ENCODE measurements at places on chromosomes 6 and 20.

DNA sequence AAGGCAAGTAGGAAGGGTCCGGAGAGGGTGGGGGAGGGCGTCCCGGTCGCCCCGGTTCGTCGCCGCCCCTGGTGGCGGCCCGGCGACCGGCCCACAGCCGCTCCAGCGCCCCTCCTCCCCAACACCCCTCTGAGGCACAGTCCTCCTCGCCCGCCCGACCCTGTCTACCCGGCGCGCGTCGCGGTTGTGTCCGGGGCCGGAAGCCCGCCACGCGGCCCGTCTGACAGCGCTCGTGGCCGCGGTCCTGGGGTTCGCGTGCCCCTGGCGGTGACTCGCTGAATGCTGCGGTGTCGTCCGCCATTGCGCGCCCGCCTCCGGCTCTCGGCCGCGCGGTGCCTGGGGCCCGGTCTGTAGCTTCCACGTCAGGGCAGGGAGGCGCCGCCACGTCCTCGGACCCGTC, 335.3 kb upstream of the DEFB115 start:
- DNase-seq, result no peak

- no peak for DNase-seq
Observed at GRCh38 chr20:41927189-41927588, 309.0 kb upstream of the CHD6 start.

- DNase-seq, result no peak
Observed at GRCh38 chr6:100260584-100260983, 204.1 kb downstream of the SIM1 start.

DNA sequence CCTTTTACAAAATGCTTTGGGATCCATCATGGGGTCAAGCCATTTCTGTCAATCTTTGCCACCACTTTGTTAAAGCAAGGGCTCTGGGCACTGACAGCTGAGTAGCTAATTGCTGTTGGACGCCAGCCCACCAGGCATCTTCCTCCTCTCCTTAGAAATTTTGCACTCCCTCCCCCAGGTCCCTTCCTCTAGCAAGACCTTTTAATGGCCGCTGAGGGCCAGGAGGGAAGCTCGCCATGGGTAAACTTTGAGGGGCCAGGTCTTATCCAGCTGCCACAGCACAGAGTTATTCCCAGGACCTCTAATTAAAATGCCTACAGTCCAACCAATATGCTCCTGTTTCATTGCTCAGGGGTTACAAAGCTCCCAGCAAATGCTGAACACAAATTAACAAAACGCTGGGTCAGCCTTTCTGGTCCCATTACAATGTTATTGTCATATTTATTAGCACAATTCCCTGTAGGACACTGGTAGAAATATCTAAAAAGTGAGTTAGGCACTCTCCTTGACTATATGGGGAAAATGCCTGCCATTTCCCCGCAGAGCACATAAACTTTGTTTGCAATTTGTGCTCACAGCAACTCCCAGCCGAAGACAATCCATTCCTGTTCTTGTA, 16.8 kb downstream of the SCML4 start:
- no peak for DNase-seq

- no peak for DNase-seq
Observed at GRCh38 chr6:87903323-87903722, 144.3 kb upstream of the SPACA1 start.

DNA sequence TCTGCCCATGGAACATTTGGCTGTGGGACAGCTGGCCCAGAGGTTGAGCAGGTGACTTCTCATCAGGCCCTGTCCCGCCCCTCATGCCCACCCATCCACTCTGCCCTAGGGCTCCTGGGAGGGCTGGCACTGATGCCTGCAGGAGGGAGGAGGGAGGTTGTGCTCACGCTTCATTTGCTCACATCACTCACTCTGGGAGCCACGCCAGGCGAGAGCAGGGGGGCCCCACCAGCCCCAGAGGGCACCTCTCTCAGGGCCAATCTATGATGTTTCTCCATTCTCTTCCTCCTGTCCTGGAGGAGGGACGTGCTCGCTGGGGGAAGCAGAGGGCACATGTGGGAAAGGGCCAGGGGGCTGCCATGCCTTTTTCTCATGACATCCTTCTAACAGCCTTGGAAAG, 10.9 kb upstream of the GLP1R start:
- no peak for DNase-seq

DNA sequence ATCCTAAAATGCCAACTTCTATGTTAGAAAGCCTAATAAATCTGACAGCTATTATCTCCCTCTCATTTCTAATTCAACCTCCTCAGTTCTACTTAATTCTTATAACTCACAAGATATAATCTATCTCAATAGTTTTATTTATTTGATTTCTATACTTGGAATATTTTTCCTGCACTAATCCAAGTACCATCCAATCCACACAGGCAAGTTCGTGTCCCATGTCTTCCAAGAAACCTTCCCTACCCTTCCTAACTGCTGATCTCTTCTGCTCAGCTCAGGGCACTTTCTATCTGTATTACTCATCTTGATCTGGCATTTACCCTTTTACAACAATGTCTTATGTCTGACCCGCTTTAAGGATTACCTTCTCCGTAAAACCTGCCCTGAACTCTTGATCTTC, 18.2 kb downstream of the NCOA5 start:
- DNase-seq, result no peak

- DNase-seq, result no peak
Observed at GRCh38 chr20:23770384-23770783, 19.6 kb upstream of the CST1 start.

DNA sequence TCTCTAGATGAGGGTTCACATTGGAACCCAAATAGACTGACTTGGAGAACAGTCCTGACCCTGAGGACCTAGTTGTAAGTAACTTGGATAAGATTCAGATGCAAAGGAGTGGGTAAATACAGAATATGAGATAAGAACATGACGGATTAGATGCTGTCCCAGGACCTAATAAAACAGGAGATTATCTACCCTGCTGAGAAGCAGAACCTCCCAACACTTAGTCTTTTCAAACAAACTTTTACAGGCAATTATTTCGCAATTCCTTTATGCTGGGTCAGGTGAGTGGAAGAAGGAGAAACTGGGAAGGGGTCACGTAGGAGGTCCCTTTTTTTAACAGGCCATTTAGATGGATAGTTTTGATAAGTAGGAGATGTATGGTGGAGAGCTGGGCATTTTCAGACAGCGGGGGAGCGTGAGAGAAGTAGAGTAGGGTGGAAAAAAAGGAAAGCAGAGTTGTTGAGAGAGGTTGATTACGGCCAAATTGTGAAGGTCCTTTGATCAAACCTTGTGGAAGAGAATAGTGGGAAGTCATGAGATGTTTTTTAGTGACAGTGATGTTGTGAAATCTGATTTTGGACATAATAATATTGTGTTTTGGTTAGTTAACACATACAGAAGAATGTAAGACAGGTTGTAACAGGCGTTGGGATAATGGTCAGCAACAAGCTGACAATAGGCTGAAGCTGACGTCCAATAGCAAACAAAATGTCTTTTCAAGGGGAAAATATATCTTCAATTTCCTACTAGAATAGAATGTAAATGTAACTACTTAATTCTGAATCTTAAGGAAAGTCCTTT, 32.8 kb downstream of the FAM83B start:
- DNase-seq, result no peak

DNA sequence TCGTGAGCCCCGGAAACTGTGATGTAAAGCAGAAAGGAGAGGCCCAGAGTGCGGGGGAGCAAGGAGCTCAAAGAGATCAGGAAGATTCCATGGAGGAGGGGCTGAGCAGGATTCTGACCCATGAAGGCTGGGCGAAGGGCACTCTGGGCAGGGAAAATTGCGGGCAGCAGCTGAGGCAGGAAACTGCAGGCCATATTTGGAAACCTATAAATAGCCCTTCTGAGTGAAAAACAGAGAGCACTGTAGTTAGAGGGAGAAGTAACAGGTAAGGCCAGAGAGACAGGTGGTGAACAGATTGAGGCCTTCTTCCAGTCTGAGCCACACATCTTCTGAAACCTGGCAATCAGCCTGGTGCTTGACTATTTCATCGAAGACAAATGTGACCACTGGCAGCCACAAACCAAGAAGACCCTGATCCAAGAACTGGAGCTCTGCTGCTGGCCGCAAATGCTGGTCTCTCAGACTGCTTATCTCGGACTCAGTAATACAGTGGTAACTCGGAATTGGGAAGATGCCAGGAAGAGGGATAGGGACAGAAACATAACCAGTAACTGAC, 14.1 kb upstream of the BEND3 start:
- no peak for DNase-seq

DNA sequence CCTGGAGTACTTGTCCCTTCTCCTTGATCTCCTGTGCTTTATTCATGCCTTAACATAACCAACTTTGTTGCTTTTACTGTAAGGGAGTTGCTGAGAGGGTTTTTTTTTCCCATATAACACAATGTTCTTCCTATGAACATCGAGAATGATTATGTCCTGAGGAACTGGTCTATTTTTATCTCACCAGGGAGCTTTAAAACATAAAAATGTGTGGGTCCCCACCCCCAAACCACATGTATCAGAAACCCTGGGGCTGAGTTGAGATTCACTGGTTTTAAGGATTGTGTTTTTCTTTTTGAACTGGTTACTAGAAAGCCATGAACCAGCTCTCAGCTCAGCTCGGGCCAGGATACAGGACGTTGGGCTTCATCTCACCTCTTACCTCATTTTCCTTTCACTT, 118.5 kb upstream of the JAG1 start:
- DNase-seq, result no peak

- no peak for DNase-seq
Observed at GRCh38 chr6:118725944-118726343, 74.6 kb upstream of the CEP85L start.
